ENCODE measurements at places on chromosomes 6 and 20.

DNA sequence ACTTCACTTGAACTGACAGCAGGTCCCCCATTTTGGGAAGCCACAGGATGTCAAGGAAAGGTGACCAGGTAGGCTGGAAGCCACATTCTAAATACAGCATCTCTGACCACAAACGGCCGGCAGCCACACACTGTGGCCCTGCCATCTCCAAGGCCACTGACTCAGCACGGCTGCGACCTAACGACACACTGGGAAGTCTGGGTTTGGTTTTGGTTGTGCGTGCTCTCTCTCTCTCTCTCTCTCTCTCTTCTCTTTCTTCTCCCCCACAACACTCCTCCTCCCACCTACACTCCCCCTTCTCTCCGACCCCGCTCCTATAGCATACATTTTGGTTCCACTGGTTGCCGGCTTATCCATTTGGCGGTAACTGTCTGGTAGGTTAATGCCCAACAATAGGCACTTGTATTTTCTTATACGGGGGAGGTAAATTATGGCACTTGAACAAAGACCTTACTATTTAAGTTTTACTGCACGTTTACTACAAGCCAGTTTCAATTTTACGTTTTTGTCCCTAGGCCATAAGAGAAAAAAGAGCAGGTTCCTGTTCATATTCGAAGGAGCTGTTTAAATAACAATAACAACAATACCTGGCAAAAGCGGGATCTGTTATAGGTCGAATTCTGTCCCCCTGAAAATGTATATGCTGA lies 103.6 kb downstream of the GMDS start:
- DNase-seq = no peak

- DNase-seq = no peak
Measured at GRCh38 chr20:15700147-15700765, 873.0 kb downstream of the KIF16B start.

- DNase-seq = no peak
Measured at GRCh38 chr6:123420512-123420911, 216.2 kb downstream of the TRDN start.

DNA sequence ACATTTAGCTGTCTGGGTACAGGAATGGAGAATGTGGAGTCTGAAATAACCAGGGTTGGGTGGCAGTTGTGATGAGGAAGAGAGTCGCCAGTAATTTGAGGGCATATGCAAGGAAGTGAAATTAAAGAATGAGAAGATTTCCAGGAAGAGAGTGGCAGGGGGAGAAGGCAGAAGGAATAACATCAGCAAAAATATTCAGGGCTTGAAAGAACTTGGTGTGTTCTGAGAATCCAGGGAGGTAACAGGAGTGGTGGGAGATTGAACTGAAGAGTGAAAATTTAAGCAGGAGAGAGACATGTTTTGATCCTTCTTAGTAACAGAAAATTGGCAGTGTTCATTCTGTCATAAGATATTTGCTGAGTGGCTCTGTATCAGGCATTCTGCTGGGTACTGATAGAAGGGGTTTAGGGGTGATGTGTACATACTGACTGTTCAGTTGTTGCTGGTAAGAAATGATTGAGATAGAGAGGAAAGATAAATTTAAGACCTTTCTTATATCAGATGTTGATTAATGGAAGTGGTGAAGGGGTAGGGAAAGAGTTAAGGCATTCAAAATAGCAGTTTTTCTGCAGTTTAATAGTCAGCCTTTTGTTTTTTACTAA lies 54.7 kb downstream of the PHF20 start:
- no peak for DNase-seq

DNA sequence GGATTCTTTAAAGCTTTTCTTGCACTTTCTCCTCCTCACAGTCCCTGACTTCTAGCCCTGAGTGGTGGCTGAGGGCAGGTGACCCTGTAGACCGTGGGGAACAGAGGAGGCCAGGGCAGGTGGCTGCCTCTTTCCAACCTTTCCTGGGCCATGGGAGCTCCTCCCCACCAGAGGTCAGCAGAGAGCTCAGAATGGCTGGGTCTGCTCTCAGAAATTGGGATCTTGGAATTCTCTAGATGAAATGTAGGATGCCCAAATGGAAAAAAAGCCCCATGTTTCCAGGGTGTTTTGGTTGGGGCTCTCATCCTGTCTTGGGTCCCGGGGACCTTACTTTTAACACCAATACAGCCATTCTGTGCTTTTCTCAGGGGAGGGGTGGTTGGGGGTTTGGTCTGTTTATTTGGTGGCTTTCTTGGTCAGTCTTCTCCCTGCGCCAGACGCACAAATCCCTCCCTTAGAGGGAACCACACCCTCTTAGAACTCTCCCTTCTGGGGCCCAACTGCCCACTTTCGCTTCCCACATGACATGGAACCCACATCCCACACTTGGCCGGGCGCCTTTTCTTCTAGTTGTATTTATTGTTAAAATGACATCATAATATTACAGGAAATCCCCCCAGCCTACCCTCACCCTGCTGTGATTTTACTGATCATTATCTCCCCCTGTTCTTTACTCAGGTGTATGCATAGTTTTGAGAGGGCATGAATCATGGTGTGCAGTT lies 17.9 kb downstream of the GNAS start:
- peak; percentile 71 for DNase-seq

DNA sequence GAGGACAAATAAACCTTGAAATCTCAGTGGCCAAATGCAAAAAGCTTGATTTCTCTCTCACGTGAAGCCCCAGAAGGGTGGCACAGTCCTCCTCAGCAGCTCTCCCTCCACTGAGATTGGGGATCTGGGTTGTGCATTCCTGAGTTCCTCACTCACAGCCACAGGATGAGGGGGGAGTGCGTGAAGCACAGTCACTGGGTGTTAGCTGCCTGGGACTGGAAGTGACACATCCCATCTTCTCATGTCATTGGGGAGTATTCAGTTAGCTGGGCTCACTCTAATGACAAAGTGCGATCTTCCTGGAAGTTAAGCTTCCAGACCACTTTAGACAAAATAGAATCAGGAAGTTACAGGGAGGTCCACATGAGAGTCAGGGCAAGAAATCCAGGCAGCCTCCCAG lies 192.2 kb upstream of the LRFN2 start:
- DNase-seq = peak; percentile 93

- peak; percentile 52 for DNase-seq
Measured at GRCh38 chr6:134117409-134117808, 65.0 kb upstream of the SLC2A12 start.

DNA sequence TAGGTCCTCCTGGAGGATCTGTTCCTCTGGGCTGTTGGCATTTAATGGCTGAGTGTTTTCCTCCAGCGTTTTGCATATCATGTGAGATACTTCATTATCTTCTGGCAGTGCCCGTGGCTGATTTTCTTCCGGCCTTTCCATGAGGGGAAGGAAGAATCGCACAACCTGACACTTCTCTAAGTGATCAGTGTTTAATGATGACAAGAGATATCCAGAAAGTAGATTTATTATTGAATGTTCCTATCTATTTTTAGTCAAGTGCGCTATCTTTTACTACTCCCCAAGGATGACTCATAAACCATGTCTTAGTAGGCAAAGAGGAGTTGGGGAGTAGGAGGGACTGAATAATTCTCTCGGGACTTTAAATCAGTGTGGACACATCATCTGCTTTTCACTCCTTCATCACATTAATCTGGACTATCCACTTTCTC lies 149.7 kb downstream of the PLCB4 start:
- DNase-seq = peak; percentile 66

DNA sequence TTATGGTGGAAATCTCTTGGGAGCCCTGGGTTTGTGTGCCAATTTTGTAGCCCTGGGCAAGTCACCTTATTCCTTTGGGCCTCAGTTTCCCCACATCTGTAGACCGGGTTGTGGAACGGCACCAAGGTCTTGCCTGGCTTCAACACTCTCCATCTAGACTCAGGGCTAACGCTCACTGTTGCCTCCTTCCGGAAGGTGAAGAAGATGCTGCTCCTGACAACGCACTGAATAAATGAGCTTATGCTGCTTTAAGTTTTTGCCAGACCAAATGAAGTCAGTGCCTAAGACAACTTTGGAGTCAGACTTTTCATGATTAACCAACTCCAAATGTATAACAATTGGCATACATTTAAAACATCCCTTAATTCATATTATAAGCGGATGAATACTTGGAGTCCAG lies 53.1 kb downstream of the PSMG4 start:
- no peak for DNase-seq
